Mucosa of descending colon (tissue), 3 donors: ENCODE measurements at places on chromosomes 4 and X.
A peak's percentile ranks its signal among the peaks of the same experiment; 100 is the strongest.

- no peak for DNase-seq
Observed at GRCh38 chrX:16267431-16267830, 100.2 kb downstream of the MAGEB17 start.

DNA sequence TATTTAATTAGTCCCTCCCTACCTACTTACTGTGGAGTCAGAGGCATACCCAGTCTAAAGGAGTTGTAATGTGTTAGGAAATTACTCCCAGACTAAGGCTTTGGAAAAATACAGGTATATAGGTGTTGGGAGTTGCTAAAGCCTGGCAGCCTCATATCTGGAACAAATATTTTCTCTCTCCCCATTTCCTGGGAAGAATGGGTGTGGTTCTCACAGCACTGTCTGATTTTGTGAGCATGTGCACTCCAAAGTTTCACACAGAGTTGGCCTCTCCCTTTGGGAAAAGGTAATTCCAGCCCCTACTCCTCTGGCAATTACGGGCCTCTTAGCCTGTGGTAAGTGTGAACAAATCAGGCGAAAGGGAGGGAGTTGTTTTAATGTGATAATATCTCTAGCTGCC lies 187.0 kb downstream of the MID1IP1 start:
- no peak for DNase-seq

DNA sequence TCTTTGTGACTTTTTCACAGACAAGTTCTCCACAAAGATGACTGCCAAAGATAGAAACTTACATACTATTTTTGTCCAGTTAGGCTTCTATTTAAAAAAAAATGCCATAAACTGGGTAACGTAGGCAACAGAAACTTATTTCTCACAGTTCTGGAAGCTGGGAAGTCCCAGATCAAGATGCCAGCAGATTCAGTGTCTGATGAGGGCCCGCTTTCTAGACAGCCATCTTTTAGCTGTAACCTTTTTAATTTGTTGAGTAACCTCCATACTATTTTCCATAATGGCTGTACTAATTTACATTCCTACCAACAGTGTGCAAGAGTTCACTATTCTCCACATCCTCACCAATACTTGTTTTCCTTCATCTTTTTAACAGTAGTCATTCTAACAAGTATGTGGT lies 55.5 kb downstream of the ARHGEF38 start:
- DNase-seq = no peak

GRCh38 chrX:43467608-43468234 lies 188.4 kb upstream of the MAOA start:
- no peak for DNase-seq

- no peak for DNase-seq
Observed at GRCh38 chrX:107123750-107124149, 5.1 kb upstream of the RBM41 start.

GRCh38 chr4:66273110-66273509 lies 602.8 kb upstream of the EPHA5 start:
- no peak for DNase-seq

DNA sequence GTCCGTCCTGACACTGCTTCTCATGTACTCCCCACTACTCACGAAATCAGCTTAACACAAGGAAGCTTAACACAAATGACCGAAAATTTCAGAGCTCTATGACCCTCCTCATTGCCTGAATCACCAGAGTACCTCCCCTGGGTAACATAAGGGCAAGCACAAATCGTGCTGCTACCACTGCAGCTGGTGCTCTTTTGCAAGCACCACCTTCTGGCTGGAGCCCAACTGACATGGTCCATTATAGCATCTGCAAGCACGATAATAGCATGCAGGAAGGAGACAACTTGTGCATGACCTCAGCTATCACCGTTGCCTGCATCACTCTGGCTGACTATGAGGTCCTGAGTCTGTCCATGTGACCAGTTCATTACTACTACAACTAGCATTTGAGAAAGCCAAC lies 308.0 kb downstream of the TEX13C start:
- no peak for DNase-seq

DNA sequence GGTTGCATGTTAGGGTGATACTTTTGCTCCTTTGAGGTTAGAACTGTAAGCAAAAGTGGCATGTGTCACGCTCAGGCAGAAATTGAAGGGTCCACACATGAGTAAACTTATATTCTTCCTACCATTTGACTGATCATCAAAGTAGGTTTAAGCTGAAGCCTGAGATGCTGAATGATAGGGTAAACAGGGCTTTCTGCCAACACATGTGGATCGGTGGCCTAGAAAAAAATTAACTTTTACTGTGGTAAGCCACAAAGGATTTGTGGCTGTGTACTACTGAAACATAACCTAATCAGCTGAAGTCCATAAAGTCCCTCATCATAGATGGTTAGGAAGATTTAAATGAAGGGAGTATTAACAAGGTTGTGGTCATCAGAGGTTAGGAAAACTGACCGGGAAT lies 1070.1 kb downstream of the STPG2 start:
- DNase-seq = no peak

DNA sequence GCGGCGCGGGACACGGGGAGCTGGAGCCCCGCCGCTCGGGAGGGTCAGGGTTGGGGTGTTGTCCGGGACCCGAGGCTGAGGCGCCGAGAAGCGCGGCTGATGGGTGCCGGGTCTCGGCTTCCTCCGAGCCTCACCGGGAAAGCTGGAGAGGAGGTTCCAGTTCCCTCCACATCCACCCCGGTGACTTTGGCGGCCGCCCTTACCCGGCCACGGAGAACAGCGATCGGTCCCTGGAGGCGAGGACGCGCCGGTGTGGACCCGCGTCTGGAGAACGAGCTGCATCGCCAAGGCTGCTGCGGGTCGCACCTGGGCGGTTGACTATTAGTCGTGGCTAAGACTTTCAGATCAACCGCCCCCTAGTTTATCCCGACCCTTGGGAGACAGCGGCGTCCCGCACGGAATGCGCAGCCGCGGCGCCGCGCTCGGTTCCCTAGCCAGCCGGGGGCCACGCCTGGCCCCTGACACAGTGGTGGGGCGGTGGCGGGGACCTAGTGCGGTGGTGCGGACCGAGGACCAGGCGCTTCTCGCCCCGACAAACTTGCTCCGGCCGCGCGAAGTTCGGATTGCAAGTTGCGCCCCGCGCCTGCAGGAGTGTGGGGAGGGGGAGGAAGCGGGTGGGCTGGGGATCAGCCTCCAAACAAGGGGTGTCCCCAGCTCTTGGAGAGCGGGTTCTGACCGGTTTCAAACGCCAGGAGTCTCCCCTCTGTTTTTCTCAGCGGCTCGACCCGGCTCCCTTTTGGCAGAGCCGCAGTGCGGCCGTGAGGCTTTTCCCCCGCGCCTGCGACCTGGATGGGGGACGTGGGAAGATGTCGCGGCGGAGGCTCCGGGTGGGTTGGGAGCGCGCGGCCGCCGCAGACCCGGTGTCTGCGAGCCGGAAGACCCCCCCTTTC lies 568 bp downstream of the FHDC1 start:
- peak; percentile 56 for DNase-seq

DNA sequence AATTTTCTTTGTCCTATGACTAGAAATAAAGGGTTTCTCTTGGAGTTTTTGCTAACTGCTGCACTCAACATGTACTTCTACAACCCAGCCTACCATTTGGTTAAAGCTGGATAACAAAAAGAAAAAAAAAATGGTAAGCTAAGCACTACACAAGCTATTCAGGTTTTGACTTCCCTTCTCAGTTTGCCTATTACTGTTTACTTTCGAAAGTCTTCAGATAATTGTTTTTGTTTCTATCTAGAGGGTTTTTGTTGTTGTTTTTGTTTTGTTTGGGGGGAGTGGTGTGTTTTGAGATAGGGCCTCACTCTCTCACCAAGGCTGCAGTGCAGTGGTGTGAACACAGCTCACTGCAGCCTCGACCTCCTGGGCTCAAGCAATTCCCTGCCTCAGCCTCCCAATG lies 46.6 kb downstream of the CLOCK start:
- DNase-seq = no peak

DNA sequence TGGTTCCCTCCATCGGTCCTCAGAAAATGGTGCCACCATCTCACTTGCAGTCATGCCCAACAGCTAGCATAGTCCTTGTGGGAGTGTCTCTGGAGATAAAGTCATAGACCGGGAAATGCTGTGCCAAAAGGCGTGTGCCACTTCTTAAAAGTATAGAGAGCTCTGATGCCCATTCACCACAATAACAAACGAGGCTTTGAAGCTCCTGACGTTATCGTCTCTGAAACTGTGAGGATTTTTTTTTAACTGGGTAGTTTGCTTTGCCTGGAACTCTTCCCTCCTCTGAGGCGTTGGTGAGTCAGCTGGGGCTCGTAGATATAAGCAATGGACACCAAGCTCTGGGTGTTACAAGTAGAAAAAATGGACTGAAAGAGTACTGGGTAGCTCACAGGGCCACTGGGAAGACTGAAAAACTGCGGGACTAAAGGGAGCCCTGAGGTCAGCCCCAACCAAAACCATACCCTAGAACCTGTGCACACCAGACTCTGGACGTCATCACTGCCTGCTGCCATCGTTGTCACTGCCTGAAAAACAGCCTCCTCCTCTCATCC lies 89.4 kb upstream of the TRIM2 start:
- DNase-seq = no peak

DNA sequence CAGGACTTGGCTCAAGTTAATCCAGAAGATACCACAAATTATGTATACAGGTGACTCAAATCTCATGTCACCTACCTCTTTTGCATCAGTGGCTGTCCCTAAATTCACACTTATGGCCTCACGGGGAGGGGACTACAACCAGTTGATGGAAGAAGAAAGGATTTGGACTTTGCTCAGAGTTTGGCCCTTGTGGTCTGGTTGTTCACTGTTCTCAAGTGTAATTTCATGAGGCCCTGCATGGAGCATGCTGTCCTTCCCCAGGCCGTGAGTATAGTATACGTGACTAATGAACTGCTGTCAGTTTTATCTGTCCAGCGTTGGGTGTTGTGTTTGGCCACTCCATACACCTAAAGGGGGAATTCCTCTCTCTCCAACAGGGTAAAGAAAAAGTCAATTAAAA lies 27.5 kb upstream of the LSM6 start:
- no peak for DNase-seq

DNA sequence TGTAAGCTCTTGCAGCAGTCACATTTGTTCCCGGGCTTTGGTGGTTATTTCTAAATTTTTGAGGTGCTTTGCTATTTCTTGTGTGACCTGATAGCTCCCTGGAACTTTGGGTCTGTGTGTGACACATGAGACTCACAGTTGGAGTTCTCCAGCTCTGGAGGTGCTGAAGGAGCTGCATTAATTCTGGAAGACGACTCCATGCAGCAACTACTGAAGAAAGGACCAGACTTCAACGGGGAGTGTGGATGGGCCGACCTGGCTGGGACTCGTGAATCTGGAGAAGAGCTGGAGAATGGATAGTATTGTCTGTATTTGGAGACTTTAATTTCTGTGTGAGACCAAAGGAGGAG lies 1.5 kb downstream of the MRFAP1 start:
- no peak for DNase-seq

DNA sequence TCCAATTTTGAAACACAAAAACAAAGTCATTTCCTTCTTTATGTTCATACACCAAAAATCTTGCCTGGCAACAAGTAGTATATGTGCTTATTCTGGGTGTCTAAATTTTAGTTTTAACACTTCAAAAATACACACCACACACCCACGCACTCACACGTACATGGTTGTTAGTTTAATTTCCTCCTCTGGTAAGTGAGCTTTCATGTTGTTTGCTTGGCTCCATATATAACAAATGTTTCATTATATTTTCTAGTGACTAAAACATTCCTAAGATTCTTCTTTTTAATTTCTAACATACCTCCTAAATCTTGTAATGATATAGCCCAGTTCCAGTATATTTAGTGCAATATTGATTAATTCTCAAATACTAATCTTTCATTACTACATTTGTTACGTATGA lies 80.9 kb downstream of the PRDM5 start:
- no peak for DNase-seq

DNA sequence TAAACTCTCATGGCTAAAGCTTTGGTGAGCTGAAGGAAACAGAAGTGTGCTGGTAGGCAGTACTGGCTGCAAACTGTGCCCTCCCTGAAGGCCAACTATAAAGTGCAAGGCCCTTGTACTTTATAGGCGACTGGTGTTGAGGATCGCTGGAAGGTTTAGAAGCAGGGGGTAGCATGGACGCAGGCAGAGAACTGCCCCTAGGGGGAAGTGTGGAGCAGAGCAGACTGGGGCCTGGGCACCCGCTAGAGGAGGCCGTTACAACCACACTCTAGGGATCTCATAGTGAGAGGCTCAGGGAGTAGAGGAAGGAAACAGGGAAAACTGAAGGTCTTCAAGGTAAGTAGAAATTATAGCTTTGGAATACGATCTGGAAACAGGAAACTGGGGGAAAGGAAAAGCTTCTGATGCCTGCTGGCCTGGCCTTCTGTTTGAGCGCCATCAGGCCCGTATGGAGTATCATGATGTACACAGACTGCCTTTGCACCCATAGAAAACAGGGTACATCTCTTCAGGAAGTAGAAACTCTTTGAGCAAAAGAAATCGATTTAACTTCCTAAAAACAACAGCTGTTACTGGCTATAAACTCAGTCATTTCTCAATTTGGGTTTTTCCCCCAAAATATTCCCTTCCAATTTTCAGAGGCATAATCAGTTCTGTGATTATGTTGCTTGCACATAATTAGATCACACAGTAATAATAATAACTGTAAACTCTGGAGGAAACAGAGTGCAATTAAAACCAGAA lies 23.9 kb upstream of the TMSB4X start:
- DNase-seq = peak; percentile 49

GRCh38 chrX:11585174-11585573 lies 80.5 kb downstream of the ARHGAP6 start:
- no peak for DNase-seq

- no peak for DNase-seq
Observed at GRCh38 chr4:57369446-57369845, 259.3 kb upstream of the IGFBP7 start.

DNA sequence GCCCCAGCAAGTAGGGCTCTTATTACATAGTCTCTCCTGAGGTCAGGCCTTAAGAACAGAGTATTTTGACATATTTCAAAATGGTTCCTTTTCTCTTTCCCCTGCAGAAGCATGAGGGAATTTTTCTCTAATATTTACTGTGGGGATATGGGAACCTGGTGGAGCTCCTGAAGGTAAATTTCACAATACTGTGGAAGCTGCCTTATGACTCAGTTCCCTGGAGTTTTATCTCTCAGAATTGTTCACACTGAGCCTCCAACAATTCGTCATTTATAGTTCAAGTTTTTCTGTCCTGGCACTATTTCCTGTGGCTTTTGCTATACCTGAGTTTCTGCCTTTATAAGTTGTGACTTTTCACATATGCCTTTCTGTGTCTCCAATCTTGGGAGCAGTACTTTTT lies 607.2 kb upstream of the NDST4 start:
- DNase-seq = no peak

DNA sequence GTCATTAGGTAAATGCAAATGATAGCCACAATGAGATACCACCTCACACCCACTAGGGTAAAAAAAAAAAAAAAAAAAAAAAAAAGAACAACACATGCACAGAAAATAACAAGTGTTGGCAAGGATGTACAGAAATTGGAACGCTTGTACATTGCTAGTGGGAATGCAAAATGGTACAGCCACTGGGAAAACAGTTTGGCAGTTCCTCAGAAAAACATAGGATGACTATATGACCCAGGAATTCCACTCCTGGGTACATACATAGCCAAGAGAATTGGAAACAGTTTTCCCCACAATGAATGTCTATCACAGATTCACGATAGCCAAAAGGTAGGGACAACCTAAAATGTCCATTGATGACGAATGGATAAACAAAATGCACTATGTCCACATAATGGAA lies 161.3 kb upstream of the MAMLD1 start:
- no peak for DNase-seq

GRCh38 chrX:23907498-23908218 lies at the start of the genes APOO and CXorf58:
APOO (minus strand) TSS chrX:23907938; CDS start chrX:23907702, 236 bp downstream.
CXorf58 (plus strand) TSS chrX:23908006; CDS start chrX:23910303, 2,297 bp downstream.
- DNase-seq = peak; percentile 94
